ENCODE measurements at places on chromosomes 12 and 14.

DNA sequence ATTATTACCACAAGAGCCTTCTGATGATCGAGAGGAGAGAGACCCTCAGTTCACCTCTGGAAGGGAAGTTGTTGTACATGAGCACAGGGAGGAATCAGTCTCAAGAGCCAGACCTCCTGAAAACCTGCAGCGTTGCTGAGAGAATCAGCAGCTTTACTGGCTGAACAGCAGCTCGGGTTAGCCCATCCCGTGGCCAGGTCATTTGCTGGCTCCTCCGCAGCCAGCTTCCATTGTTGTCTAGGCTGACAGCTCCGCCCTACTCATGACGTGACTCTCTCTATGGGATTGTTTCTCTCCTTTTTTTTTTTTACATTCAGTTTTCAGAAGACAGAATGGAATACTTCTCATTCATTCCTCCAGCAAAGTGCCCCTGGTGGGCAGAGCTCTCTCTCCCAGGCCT lies 69.9 kb downstream of the TGFB3 start:
- DNase-seq = peak; percentile 79

GRCh38 chr12:29581631-29582030 lies 84.1 kb upstream of the OVCH1 start:
- DNase-seq = no peak

GRCh38 chr12:15474766-15475165 lies 152.5 kb downstream of the PTPRO start:
- DNase-seq = no peak

GRCh38 chr12:7221486-7221885 lies 32.0 kb downstream of the PEX5 start:
- DNase-seq = no peak

GRCh38 chr14:102902523-102903247 lies 19.8 kb upstream of the AMN start:
- DNase-seq = no peak

DNA sequence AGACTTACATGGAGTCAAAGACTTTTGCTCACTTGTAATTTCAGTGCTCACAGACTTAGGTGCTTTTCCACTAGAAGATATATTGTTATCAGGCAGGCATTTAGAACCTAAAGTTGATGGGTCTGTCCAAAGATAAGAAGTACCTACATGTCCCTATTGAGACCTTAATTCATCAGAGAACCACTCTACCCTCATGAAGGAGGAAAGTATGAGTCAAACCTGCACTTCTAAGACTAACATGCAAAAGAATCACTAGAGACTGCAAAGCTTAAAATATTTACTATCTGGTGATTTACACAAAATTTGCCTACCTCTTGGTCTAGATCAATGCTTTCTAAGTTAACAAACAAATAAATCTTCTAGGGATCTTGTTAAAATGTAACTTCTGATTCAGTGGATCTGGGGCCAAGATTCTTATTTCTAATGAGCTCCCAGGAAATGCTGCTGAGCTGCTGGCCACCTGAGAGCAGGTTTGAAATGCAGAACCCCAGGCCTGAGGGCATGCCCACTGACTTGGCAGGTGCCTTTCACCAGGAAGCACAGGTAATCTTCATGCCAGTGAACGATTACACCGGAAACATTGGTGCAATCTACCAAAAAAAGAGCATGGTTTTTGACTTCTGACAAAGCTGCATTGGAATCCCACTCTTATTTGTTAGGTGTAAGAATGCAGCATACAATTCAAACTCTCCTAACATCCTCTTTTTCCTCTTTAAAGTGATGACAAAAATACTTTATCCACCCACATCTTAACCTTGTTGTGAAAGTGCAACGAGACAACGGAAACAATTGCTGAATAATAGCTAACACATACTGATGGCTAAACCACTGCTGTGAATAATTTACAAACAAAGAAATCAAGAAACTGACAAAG lies 214.2 kb downstream of the ADAMTS20 start:
- DNase-seq = no peak

- DNase-seq = peak; percentile 56
These were observed 177.6 kb upstream of the LMNTD1 start for GRCh38 chr12:25730489-25731349.

DNA sequence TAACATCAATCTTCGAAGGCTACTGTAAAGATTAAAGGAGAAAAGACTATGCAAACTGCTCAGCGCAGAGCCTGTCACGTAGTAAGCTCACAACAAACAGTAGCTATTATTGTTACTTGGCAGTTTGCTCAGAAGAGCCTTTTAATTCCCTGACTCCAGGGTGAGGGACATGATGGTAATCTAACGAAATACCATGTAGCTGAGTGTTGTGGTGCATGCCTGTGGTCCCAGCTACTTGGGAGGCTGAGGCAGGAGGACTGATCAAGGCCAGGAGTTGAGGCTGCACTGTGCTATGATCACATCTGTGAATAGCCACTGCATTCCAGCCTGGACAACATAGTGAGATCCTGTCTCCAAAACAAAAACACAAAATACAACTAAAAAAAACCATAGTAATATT lies 22.8 kb downstream of the HEBP1 start:
- DNase-seq = no peak

DNA sequence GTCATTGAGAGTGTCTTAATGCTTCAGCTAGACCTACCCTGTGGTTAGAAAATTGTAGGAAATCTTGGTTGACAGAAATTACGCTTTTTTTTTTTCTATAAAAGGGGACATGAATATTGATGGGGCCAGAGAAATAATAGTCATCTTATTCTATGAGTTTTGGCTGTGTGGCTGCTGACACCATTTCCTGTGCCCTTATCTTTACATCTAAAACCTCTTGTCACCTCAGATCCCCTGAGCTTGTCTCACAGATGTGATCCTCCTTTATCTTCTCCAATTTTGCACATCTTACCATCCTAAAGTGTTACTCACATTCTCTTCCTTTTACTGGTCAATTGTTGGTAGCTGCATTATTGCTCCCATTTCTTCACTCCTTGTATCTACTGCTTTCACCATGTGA lies 36.1 kb downstream of the ASCL1 start:
- no peak for DNase-seq

GRCh38 chr12:6851153-6851920 lies at the start of gene CDCA3:
Gene CDCA3 (minus strand): TSS chr12:6851286. CDS start chr12:6850952, 334 bp downstream.
- DNase-seq = peak; percentile 99

GRCh38 chr14:36807727-36808126 lies 146.1 kb downstream of the PAX9 start:
- DNase-seq = no peak

DNA sequence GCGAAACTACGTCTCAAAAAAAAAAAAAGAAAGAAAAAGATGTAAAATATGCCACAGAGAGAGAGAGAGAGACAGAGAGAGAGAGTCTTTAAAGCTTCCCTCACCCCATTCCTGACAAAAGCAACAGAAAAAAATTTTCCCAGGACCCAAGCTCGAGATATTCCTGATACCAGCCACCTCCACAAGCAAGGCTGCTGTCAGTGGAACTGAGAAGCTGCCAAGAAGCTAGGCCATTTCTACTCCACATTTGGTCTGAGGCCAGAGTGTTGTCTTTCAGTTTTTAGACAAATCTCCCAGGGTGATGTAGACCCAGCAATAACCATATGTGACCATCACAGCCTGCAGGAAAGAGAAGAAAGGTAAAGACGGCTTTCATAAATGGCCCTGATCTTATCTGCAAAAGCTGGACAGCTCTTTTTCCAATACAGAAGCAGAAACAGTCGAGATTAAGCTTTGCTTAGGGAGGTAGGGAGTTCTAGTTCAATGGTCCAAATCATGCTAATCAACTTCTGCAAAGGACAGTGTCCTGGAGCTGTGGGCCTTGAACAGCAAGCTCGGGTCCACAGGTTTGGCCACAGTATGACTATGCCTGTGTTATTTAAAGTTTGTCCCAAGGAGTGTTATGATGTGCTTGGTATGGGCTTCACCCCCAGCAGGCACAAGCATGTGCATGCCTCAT lies 130.3 kb upstream of the NUDT4 start:
- DNase-seq = no peak

DNA sequence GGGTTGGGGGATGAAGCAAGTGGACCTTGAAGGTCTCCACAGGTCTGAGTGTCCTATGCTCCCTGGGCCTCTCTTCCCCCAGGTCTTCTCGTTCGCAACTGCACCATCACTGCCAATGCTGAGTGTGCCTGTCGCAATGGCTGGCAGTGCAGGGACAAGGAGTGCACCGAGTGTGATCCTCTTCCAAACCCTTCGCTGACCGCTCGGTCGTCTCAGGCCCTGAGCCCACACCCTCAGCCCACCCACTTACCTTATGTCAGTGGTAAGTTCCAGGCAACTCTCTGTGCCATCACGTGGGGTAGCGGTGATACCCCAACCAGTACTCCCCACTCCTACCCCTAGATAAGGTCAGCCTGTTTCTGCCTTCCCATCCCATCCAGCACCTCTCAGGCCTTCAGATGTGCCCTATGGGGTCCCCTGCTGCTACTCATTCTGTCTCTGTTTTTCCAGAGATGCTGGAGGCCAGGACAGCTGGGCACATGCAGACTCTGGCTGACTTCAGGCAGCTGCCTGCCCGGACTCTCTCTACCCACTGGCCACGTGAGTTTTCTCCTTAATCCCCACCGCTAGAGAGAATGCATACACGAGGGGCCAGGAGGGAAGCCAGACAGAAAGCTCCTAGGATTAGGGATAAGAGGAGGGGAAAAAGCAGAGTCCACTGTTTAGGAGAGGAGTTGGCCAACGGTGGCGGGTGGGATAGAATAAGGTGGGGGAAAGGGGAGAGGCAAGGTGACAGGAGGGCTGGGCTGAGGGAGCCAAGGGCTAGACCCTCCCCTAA lies 1.6 kb upstream of the TAPBPL start:
- no peak for DNase-seq

DNA sequence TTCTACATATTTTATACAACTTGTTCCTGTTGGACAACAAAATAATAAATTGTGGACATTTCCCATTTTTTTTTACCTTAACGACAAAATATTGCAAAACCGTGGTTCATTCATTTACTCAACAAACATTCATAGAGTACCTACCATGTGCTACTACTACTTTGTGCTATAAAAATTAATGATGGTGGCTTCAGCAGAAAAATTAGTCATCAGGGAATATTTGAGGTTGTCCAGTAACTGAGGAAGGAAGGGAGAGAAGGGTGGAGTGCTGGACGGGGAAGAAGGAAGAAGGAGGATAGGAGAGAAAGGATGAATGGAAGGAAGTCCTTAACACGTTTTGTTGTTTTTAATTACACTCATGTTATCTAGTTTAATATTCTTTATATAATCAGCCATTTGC lies 53.7 kb downstream of the PPFIBP1 start:
- no peak for DNase-seq

- DNase-seq = no peak
These were observed 133.8 kb downstream of the ATXN7L3B start for GRCh38 chr12:74671421-74671820.

DNA sequence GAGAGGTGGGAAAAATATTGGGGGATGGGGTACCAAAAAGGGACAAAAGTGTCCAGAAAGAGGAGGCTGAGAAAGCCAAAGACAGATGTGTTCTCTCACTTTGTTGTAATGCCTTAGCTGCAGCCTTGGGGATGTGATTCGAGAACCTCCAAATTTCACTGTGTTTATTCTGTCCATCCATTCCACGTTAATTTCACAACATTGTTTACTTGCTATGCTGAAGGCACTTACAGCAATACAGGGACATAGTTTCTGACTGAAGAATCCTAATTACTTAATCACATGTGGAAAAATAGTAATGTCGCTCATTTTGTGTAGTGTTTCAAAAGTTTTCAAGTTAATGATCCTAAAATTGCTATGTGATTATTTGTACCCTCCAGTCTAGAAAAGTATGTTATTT lies 146.2 kb upstream of the SLC38A2 start:
- no peak for DNase-seq

- DNase-seq = peak; percentile 65
These were observed 29.5 kb upstream of the HIGD1C start for GRCh38 chr12:50922820-50923219.

DNA sequence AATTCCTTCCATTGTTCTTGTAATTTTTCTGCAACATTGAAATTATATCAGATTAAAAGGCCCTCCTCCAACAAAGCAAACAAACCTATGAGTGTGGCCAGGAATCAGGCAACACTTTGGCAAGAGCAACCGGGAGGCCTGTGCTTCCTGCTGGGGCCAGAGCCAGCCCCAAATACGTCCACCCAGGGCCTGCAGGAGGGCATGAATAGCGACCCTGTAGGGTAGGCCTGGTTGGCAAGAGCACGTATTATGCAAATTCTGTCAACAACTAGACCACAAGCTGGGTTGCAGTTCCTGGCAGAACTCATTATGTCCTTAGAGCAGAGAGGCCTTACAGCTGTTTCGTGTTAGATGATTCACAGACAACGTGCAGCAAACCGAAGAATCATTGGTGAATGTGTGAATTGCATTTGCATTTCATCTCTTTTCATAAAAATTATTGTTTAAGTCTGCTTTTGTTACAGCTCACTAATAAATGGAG lies 26.9 kb upstream of the LGALS3 start:
- peak; percentile 64 for DNase-seq

GRCh38 chr12:50402264-50403000 lies 1.7 kb downstream of the LARP4 start:
- no peak for DNase-seq

- DNase-seq = no peak
These were observed 42.4 kb upstream of the IGF1 start for GRCh38 chr12:102522768-102523167.

DNA sequence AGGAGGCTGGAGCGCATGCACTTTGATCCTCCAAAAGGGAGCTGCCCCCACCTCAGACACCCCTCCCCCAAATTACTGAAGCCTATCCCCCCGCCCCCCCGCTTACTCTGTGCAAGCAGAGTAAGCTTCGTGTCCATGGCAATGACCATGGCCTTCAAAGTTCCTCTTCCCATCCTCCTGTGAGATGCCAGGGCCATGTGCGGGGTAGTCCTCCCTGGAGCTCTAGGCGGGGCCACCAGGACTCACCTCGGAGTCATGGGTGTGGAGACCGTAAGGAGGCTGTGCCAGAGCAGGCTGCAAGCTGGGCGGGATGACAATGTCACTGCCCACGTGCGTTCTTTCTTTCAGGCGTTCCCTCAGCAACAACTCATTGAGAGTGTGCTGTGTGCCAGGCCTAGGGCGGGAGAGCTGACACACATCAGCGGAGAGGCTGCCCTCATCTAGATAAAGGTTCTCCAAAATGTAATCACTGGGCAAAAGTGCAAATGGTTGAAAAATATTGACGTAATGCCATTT lies 66.8 kb downstream of the C14orf132 start:
- no peak for DNase-seq

DNA sequence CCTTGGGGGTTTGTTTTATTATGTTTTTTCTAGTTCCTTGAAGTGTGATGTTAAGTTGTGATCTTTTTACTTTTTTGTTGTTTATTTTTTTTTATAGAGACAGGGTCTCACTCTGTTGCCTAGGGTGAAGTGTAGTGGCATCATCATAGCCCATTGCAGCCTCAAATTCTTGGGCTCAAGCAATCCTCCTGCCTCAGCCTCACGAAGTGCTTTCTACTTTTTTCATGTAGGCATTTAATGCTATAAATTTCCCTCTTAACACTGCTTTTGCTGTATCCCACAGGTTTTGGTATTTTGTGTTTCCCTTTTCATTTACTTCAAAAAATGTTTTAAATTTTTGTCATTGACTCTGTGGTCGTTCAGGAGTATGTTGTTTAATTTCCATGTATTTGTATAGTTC lies 26.6 kb upstream of the PRPF39 start:
- DNase-seq = no peak

- no peak for DNase-seq
These were observed 631.0 kb upstream of the STXBP6 start for GRCh38 chr14:25680934-25681333.

All from ELF-1 (cell line).